ENCODE measurements at places on chromosomes 16 and 17. TPM values are rescaled to one million over a fixed set of nuclear protein-coding genes. Genes with fewer than 3 reads are reported as not detected.

- no peaks in the 10 kb centered on the region for H3K4me1 ChIP-seq
- DNase-seq = no peak
- H3K27ac ChIP-seq = no peak overlapping the region
- no peaks in the 10 kb centered on the region for H3K36me3 ChIP-seq
- peaks cover 26% of the 10 kb centered on the region for H3K27me3 ChIP-seq
Observed at GRCh38 chr17:57784226-57784895, 39.3 kb upstream of the CCDC182 start.

- DNase-seq = no peak
- H3K36me3 ChIP-seq = no peaks in the 10 kb centered on the region
Observed at GRCh38 chr17:9074131-9074530, 52.8 kb downstream of the NTN1 start.

Gene SPEM3
- not detected for total RNA-seq

- no peaks in the 10 kb centered on the region for H3K27me3 ChIP-seq
- H3K4me1 ChIP-seq = no peaks in the 10 kb centered on the region
- H3K36me3 ChIP-seq = no peaks in the 10 kb centered on the region
- H3K4me3 ChIP-seq = no peak overlapping the region
- H3K27ac ChIP-seq = no peak overlapping the region
Observed at GRCh38 chr16:12395268-12395667, 408.4 kb downstream of the CPPED1 start.

Data from activated CD4-positive, alpha-beta T cell treated with anti-CD3 and anti-CD28 coated beads, Interleukin-2, amount 10 ng/mL, durations not matched to agents 24 days and 14 days (primary cell).